CD4-positive, alpha-beta T cell treated with Interleukin-15 for 4 hours (primary cell): ENCODE measurements at places on chromosomes 1 and 21.

DNA sequence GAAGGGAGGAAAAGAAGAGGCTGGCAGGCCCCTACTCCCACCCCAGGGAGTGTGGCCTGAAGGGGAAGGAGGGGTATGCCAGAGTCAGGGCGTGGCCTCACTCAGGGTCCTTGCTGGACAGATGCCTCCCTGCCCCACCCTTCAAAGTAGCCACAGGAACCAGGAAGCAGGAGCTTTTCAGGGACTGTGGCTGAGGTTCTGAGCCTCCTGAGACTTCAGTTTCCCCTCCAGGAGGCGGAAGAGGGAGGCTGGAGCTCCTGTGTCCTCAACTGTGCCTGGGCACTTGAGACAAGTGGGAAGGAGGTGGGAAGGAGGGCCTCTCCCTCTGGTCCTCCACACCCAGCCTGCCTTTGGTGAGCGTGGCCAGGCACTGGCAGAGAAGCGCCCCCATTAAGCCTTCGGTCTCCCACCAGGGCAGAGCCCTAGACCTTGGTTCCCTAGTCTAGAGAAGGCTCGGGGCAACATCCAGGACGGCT, 5.3 kb downstream of the CELSR2 start:
- DNase-seq: no peak

DNA sequence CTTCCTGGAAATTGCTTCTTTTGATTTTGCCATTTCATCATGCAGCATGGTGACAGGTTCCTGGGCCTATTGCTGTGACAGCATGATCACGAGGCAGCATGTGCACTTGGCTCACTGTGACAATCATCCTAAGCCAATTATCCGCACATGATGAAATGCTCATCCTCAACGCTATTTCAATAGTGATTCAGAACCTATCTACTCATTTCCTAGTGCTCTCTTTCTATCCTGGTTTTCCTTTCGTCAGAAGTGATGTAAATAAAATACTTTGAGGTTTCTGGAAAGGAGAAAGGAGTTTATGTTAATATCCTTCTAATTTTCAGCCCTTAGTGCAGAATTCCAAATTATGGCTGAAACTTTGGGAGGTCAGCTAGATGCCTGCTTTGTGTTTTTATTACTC, 110.6 kb upstream of the ADAMTS5 start:
- DNase-seq: no peak

GRCh38 chr1:12610305-12610935, 7.6 kb downstream of the DHRS3 start:
- no peak for DNase-seq

GRCh38 chr1:162070094-162070748, 730 bp downstream of the NOS1AP start:
- DNase-seq: no peak

- DNase-seq: peak; percentile 88
These were observed 12.4 kb downstream of the SAMSN1 start for GRCh38 chr21:14533499-14534428.

- DNase-seq: no peak
These were observed 40.7 kb upstream of the SLC5A9 start for GRCh38 chr1:48181669-48182367.

- DNase-seq: no peak
These were observed 226.3 kb downstream of the SETD4 start for GRCh38 chr21:35833991-35834390.

DNA sequence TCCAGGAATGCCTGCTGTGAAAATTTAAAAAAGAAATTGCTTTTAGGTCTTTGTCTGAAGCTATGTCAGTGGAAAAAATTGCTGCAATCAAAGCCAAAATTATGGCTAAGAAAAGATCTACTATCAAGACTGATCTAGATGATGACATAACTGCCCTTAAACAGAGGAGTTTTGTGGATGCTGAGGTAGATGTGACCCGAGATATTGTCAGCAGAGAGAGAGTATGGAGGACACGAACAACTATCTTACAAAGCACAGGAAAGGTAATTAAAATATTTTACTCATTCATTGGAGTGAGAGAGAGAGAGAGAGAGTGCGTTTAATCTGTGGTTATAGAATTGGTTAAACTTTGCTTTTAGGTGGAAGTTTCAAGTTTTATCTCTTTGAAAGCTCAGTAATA, 20.0 kb downstream of the CDC73 start:
- DNase-seq: peak; percentile 15

- no peak for DNase-seq
These were observed 111.1 kb downstream of the NAV1 start for GRCh38 chr1:201649761-201650622.

GRCh38 chr1:226121587-226122400, 59.3 kb downstream of the H3-3A start:
- peak; percentile 74 for DNase-seq

DNA sequence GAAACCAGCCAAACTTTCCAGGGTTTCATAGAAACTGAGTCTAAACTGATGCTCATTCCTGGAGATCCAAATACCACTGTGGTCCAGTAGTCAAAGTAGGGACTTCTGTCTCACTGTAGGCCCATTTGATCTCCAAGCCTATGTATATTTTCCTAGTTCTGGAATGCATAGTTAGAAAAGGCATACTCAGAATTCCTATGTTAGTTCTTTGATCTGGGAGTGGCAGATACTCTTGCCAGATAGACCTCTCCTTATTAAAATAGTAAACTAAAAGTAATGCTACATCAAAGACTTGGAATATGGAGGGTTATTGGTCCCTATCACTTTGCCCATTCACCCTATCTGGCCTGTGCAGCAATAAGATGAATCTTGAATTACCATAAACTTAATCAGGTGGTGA, 10.4 kb upstream of the SGIP1 start:
- DNase-seq: no peak

DNA sequence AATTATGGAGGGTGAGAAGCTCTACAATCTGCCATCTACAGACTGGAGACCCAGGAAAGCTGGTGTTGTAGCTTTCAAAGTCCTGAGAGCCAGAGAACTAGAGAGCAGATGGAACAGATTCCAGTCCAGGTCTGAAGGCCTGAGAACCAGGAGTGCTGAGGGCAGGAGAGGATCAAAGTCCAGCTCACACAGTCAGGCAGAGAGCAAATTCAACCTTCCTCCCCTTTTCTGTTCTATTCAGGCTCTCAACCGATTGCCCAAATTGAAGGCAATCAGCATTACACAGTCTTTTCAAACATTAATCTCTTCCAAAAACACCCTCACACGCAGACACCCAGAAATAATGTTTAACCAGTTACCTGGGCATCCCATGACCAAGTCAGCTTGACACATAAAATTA, 2.5 kb upstream of the TMPRSS2 start:
- no peak for DNase-seq

DNA sequence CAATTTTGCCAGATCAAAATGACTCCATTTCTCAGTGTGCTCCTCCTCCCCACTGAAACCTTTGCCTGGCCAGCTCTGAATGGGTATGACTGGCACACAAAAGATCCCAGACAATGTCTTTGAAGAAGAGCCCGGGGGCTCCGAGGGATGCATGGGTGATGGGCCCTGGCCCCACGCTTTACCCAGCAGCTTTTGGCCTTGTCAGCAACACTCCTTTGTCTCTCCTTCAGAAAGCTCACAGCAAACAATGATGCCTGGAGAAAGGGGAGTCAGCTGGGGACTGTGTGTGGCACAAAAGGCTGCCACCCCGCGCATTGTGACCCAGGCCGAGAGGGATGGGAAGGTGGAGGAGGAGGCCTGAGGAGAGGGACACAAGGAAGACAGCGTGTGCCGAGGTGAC, 45.9 kb downstream of the PLXNA2 start:
- DNase-seq: no peak

DNA sequence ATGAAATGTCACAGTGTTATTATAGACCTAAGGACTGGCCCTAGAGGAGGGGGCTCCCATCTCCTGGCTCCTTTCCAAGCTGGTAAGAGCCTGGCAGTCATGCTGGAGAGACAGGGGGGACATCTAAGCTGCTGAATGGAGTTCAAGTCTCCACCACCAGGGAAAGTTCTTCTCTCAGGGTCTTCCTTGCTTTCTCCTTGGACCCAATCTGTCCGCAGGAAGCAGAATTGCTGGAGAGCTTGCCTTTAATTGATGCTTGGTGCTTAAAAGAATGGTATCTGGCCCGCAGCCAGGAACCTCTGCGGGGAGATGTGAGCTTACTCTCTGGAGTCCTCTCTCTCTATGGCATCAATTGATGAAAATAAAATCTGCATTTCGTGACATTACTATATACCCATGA, 25.1 kb downstream of the IRF2BP2 start:
- DNase-seq: no peak

GRCh38 chr1:32215629-32216480, 6.3 kb downstream of the TMEM234 start:
- peak; percentile 59 for DNase-seq

- no peak for DNase-seq
These were observed 180.3 kb upstream of the C8B start for GRCh38 chr1:57146100-57146499.

GRCh38 chr1:157985473-157985872, 8.0 kb upstream of the KIRREL1 start:
- DNase-seq: no peak

GRCh38 chr1:99348397-99349132, 84.3 kb downstream of the PLPPR4 start:
- DNase-seq: no peak

- peak; percentile 10 for DNase-seq
These were observed at the start of gene VANGL2 for GRCh38 chr1:160400223-160400645. Gene VANGL2, plus strand, starts transcription at chr1:160400564. Its CDS starts 15,274 bp downstream, at chr1:160415838.

- no peak for DNase-seq
These were observed 71.4 kb downstream of the SLC44A5 start for GRCh38 chr1:75539230-75540116.

- DNase-seq: peak; percentile 80
These were observed 34.8 kb downstream of the ACOT7 start for GRCh38 chr1:6358757-6359201.

DNA sequence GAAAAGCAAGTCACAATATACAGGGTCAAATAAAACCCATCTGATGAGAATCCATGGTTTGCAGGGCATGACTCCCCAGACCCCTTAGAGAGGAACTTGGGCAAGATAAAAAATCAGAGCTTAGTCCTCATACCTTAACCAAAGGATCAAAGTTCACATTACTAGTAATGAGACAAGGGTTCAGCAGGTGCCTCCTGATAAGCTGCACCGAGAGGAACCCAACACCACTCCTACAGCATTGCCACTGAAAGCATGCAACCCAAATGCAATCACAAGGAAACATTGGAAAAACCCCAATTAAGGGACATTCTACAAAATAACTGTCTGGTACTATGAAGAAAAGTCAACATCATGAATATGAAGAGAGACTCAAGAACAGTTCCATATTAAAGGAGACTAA, 29.7 kb downstream of the CCDC185 start:
- DNase-seq: no peak

DNA sequence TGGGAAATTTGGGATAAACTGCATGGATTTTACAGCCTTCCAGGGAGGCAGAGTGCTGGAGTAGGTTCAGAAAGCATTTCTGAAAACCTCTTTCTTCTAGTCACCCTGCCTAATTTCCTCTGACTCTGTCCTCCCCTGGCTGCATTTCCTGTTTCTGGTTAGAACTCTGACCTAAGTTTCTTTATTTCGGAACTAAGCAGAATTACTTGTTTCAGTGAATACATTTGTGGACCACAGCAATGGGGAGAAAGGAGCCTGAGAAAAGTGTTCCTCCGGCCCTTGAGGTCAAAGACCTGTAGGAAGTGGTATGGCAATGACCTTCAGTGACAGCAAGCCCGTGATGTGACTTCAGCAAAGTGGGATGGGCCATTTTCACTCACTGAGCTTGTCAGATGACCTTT, 173.4 kb upstream of the RUNX1 start:
- peak; percentile 5 for DNase-seq

DNA sequence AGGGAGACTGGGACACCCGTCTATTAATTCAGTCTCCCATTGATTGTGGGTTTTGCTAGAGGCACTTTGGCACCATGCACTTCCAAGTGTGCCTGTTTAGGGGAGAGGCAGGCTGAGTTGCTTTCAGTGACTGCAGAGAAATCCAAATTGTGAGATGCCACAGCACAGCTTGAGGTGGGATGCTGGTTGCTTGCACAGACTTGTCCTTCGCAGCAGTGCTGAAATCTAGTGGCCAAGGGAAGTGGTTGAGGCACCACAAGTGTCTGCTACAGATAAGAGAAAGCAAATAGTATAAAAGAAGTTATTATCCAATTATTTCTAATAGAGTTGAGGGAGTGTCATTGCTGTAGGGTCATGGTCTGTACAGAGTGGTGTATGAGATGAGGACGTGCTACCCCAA, 40.0 kb upstream of the APP start:
- DNase-seq: no peak

- no peak for DNase-seq
These were observed 225.8 kb upstream of the TNR start for GRCh38 chr1:175969231-175969630.

GRCh38 chr21:32413015-32413504, 554 bp downstream of the EVA1C start:
- DNase-seq: no peak

- no peak for DNase-seq
These were observed 4.1 kb downstream of the SH3BGRL3 start for GRCh38 chr1:26283871-26284596.

DNA sequence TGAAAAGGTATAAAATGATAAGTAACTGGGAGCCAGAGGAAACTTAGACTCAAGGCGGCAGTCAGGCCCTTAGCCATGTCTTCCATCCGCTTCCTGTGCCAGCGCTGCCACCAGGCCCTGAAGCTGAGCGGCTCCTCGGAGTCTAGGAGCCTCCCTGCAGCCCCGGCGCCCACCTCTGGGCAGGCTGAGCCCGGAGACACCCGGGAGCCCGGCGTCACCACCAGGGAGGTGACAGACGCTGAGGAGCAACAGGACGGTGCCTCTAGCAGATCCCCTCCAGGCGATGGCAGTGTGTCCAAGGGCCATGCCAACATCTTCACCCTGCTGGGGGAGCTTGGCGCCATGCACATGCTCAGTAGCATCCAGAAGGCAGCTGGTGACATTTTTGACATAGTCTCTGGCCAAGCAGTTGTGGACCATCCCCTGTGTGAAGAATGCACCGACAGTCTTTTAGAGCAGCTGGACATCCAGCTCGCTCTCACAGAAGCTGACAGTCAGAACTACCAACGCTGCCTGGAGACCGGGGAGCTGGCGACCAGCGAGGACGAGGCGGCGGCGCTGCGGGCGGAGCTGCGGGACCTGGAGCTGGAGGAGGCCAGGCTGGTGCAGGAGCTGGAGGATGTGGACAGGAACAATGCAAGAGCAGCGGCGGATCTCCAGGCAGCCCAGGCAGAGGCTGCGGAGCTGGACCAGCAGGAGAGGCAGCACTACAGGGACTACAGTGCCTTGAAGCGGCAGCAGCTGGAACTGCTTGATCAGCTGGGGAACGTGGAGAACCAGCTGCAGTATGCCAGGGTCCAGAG, at the start of gene BECN2:
Gene BECN2 (plus strand): TSS at position 76 of the 803 bp plus-strand sequence. CDS start 0 bp downstream, at position 76.
- no peak for DNase-seq

- peak; percentile 27 for DNase-seq
These were observed 241.8 kb downstream of the TRABD2B start for GRCh38 chr1:47755101-47755990.

GRCh38 chr1:205626216-205626615, 5.6 kb downstream of the ELK4 start:
- DNase-seq: no peak

GRCh38 chr1:70737125-70737524, 310.5 kb downstream of the PTGER3 start:
- no peak for DNase-seq

DNA sequence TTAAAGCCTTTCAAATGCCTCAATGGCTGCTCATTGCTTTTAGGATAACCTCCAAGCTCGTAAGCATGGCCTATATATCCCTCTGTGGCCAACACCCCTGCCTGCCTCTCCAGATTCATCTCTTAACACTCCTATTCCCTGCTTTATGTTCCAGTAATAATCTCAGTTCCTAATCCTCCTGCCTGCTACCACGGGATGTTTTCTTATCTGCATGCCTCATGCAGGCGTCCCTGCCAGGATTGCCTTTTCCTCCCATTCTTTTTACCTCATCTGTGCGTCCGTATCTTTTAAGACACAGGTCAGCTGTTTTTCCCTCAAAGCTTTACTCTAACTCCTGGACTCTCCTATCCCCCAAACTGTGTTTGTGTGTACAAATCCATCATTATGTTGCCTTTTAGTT, 36.1 kb downstream of the ZBTB40 start:
- no peak for DNase-seq
